Peyer's patch (tissue), 4 donors: ENCODE measurements at places on chromosomes 2 and 18. TPM values are rescaled to one million over a fixed set of nuclear protein-coding genes. Genes with fewer than 3 reads are reported as not detected.

Gene C2orf15
- 3.7 TPM for total RNA-seq

Gene GNAL
- total RNA-seq: 2.6 TPM

DNA sequence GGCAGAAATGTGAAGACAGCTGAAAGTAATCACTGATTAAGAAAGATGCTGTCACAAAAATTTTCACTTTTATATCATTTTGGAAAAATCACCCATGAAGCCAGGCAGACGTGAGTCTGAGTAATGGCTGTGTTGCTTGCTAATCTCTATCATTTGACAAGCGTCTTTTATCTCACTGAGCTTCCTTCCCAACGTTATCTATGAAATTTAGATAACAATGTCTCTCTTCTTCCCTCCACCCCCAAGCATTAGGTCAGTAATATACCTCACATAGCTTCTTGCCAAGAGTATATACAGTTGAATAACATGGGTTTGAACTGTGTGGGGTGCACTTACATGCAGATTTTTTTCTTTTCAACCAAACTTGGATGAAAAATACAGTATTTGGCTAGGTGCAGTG, 388.6 kb upstream of the NRXN1 start:
- no peak for DNase-seq

- DNase-seq: no peak
Observed at GRCh38 chr2:2546046-2546445, 215.0 kb upstream of the MYT1L start.
